Erythroblast (primary cell): ENCODE measurements at places on chromosomes 6 and 20.
A peak's percentile ranks its signal among the peaks of the same experiment; 100 is the strongest.

DNA sequence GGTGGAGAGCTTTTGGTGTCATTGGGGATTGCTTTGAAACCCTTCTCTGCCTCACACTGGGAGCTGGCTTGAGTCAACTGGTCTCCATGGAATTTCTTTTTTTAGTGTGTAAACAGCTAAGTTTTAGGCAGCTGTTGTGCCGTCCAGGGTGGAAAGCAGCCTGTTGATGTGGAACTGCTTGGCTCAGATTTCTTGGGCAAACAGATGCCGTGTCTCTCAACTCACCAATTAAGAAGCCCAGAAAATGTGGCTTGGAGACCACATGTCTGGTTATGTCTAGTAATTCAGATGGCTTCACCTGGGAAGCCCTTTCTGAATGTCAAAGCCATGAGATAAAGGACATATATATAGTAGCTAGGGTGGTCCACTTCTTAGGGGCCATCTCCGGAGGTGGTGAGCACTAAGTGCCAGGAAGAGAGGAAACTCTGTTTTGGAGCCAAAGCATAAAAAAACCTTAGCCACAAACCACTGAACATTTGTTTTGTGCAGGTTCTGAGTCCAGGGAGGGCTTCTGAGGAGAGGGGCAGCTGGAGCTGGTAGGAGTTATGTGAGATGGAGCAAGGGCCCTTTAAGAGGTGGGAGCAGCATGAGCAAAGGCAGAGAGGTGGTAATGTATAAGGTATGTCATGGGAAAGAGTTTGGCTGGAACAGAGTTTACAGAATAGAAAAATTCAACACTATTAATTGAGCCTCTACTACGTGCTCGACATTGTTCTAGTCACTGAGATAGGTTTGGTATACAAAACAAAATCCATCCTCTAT, 31.2 kb downstream of the SRSF3 start:
- no peak for DNase-seq

DNA sequence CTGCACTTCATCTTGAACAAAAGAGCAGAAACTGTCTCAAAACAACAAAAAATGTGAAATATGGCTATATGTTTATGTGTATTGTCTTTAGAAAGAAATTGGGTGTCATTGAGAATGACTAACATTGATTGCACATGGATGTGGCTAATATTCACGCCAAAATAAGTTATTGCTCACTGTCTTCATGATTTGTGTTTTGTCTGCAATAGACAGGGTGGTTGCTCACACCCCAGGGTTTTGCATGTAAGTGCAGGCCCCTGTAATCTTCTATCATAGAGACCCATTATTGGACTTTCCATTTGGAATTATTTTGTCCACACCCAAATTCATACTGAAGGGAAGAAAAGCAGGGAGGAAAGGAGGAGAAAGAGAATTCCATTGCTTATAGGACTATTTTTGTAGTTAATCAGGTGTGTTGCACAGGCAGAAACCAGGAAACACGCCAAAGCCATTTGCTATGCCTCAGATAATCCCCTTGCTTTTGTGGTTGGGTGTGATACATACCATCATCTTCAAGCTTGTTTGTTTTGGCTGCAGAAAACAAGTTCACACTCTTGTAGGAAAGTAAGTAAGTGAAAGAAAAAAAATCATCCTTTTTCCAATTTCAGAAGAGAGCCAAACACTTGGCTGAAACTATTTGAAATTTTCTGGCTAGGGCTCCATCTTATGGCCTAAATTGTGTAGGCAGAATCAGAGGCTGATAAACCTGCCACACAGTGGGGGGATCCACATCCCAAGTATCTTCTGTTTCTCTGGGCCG, 214.1 kb downstream of the COL12A1 start:
- DNase-seq: no peak

DNA sequence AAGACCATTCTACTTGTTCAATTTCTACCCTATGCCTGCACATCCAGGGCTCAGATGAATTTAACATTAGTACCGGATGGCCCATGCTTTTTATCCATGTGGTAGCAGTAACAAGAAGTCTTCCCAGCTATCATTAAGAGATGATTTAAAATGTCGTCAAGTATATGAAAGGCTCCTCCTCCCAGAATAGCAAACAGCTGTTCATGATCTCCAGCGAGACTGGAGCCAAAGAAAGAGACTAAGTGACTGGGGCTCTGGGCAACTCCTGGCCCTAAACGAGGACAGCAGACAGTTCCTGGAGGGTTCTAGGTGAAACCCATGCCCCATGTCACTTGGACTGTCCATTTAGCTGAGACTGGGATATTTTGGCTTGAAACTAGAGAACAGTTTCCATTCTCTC, 160.8 kb downstream of the CDC5L start:
- DNase-seq: no peak

- DNase-seq: no peak
Measured at GRCh38 chr6:168138436-168138835, 59.4 kb upstream of the FRMD1 start.

DNA sequence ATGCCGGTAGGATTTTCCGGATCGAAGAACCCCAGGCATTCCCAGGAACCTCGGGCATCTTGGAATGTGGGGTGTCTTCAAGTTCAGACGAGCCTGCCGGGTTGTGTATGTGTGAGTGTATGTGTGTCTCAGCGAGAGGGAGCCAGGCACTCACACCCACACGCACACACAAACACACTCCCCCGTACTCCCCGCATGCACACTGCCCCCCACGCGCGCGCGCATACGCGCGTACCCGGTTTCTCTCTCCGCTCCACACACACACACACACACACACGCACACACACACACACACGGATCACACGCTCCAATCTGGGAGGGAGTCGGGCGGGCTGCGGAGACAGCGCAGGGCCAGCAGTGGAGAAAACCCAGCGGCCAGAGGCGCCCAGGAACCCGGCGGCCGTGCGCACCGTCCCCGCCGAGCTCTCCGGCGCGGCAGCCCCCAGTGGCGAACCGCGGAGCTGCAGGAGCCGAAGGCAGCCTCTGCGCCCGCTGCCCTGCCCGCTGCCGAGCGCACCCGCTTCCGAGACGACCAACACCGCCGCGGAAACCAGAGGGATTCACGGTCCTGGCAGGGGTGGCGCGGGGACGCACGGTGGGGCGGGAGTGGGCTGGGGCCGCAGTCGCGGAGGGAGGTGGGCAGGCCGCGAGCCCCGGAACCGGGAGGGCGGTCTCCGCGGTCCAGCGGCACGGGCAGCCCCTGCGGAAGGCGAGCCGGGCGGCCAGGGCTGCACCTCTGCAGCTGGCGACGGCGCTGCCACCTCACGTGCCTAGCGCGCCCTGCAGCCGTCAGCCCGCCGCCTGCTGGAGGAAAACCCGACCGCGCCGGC, at the start of gene LRFN2:
Gene LRFN2, minus strand, starts transcription at position 125 of the 830 bp plus-strand sequence.
- DNase-seq: peak; percentile 61

DNA sequence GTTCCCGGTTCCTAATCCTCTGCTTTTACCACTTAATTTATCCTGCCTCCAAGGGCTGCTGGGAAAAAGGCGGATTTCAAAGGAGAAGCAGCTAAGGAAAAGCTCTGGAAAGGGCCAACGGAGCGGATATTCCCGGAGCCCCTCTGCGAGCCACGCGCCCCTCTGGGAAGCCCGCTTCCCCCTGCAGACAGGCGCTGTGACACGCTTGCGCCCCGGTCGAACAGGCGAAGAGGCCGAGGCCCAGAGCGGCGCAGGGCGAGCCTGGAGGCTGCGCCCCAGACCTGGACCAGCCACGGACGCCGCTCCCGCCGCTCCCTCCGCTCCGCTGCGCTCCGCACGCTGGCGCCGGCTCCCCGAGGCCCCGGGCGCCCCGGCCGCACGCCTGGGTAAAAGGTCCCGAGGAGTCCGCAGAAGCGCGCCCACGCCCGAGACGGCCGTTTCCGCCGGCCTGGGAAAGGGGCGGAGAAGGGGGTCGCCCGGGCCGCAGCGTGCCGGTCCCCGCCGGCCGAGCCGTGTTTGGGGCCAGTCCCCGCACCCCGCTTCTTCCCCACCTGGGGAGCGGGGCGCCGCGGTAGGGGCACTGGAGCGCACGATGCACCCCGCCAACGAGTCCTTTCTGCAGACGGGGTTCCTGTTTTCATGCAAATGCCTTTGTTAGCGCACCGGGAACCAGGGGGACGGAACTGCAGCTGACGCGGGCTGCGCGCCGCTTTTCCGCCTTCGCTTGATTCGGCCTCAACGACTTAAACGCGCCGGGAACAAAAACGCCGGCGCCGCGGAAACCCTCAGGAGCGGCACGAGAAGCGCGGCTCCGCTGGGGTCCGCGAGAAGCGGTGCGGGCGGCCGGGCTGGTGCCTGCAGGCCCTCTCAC, 91.9 kb upstream of the SIRPA start:
- DNase-seq: no peak

- DNase-seq: no peak
Measured at GRCh38 chr20:46051556-46052308, 22.7 kb downstream of the SLC12A5 start.

- no peak for DNase-seq
Measured at GRCh38 chr6:71072508-71072907, 115.6 kb upstream of the B3GAT2 start.
